Activated CD8-positive, alpha-beta memory T cell treated with anti-CD3 and anti-CD28 coated beads for 1 hour (primary cell): ENCODE measurements at places on chromosomes 6 and 20.

DNA sequence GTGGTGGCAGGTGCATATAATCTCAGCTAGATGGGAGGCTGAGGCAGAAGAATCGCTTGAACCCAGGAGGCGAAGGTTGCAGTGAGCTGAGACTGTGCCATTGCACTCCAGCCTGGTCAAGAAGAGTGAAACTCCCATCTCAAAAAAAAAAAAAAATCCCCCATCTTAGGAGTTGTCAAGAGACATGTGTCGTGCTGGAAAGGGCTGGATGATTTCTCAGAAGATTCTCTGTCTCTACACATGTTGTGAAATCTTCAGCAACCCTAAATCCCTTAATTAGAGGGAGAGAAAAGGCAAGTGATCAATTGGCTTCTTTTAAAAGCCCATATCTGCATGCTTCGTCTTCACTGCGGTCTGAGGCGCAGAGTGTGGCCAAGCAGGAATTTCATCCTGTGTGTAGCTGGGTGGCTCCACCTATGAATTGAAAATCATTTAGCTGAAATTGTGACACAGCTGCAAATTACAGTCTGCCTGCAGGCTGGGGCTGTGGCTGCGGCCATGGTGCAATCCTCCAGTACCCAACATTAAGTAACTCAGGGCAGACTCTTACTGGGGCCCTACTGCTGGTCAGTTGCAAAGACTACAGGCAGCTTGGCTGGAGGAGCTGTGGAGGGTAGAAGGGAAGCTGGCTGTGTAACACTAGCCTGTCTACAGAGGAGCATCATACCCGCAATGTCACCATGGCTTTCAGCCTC lies 3.2 kb upstream of the TGM3 start:
- DNase-seq = no peak

GRCh38 chr6:42428326-42429041 lies 23.2 kb downstream of the TRERF1 start:
- DNase-seq = no peak

DNA sequence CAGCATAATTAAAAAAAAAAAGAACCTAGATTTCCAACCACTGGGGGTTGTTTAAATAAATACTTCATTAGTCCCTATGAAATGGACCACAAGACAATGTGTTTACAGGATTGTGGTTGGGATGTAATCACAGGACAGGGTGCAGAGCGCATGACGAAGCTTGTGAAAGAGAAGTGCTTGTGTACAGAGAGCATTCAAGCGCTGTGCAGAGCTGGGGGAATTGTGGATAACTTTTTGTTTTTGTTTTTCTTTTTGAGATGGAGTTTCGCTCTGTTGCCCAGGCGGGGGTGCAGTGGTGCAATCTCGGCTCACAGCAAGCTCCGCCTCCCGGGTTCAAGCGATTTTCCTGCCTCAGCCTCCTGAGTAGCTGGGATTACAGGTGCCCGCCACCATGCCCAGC lies 22.3 kb downstream of the LAMA5 start:
- no peak for DNase-seq

DNA sequence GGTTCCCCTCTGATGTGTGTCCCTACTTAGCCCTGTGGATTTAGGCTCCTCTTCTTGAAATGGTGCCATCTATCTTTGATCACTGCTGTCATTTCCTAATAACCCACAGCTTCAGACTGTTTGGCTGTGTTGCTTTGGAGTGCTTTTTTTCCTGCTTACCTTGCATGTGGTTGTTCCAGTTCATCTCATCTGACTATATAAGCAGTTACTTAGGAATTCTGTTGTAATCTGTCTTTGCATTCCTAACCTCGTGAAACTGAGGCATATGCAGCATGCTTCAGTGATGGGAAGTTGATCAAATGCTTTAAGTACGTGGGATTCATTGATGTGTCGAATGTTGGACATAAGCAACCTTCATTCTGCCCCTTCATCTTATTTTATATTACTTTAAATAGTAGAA lies 115.8 kb upstream of the FLRT3 start:
- no peak for DNase-seq
